GM23338 (cell line): ENCODE measurements at places on chromosomes 6 and 20.

- no peak for DNase-seq
These were observed 40.2 kb upstream of the RBM24 start for GRCh38 chr6:17240803-17241500.

GRCh38 chr6:170251776-170252571 lies 38.9 kb downstream of the DLL1 start:
- no peak for DNase-seq

GRCh38 chr20:63082308-63082938 lies 75.7 kb upstream of the BHLHE23 start:
- peak; percentile 86 for DNase-seq

DNA sequence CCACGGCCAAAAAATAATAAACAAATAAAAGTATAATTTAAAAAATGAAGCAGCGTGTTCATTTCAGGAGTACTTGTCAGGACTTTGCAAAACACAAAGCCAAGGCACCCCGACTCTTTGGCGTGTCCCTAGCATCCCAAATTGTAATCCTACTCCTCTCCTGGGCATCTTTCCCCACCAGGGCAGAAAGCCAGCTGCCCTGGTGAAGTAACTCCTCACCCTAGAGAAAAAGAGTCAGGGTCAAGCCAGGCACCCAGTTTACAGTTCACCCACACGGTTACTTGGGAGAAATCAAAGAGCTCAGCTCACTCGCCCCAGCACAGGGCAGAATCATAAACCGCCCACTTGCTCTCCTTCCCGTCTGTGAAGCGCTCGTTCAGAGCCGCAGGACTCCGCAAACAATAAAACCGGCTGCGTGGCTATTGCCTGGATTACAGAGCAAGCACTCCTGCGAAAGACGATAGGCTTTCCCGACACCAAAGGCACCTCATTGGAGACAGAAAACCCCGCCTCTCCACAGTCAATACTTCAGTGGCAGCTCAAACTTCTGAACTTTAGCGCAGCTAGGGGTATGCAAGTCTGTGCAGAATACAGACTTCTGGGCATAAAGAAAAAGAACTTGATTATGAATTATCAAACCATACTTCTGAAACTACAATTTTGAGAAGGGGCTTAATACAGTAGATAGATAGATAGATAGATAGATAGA lies 73.0 kb upstream of the NHSL1 start:
- peak; percentile 88 for DNase-seq
